Heart left ventricle (tissue), 16 donors: ENCODE measurements at places on chromosomes 7 and 10. TPM values are rescaled to one million over a fixed set of nuclear protein-coding genes. Genes with fewer than 3 reads are reported as not detected.
A peak's percentile ranks its signal among the peaks of the same experiment; 100 is the strongest.

The CPA4 gene
- 0.21 TPM for total RNA-seq

The C10orf53 gene
- total RNA-seq, result not detected

The ADARB2 gene
- 1.2 TPM for total RNA-seq

The PNLIPRP3 gene
- not detected for total RNA-seq

The SEMA3D gene
- total RNA-seq, result 0.69 TPM

The STK31 gene
- not detected for total RNA-seq

DNA sequence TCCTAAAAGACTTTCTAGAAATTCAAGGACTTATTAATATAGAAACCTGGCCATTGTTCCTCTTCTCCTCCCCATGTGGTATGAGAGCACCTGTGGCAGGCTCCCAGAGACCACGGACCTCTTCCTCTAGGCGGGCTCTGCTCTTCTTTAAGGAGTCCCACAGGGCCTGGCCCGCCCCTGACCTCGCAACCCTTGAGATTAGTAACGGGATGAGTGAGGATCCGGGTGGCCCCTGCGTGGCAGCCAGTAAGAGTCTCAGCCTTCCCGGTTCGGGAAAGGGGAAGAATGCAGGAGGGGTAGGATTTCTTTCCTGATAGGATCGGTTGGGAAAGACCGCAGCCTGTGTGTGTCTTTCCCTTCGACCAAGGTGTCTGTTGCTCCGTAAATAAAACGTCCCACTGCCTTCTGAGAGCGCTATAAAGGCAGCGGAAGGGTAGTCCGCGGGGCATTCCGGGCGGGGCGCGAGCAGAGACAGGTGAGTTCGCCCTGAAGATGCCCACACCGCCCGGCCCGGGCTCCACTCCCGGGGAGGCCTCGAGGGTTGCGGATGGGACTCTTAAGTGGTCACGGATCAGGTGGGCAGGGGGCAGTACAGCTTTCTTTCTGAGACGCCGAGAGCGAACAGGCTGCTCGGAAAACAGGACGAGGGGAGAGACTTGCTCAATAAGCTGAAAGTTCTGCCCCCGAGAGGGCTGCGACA, at the start of gene SLC26A4:
TSS of gene SLC26A4 (plus strand) at position 448 of the 700 bp plus-strand sequence. CDS start 814 bp downstream, outside the sequence.
- H3K27me3 ChIP-seq, result no peaks in the 10 kb centered on the region
- DNase-seq, result no peak
- H3K4me1 ChIP-seq, result no peaks in the 10 kb centered on the region
- H3K36me3 ChIP-seq, result no peaks in the 10 kb centered on the region

- H3K4me1 ChIP-seq, result peaks cover 14% of the 10 kb centered on the region
- peaks cover 2% of the 10 kb centered on the region for H3K27me3 ChIP-seq
- peak overlapping the region; percentile 57 for H3K27ac ChIP-seq
- no peaks in the 10 kb centered on the region for H3K36me3 ChIP-seq
Measured at GRCh38 chr10:101292194-101293006, 61.6 kb upstream of the BTRC start.

- DNase-seq, result no peak
- H3K4me1 ChIP-seq, result no peaks in the 10 kb centered on the region
- H3K36me3 ChIP-seq, result no peaks in the 10 kb centered on the region
- no peak overlapping the region for H3K27ac ChIP-seq
- no peaks in the 10 kb centered on the region for H3K27me3 ChIP-seq
Measured at GRCh38 chr7:88668591-88668990, 90.9 kb upstream of the ZNF804B start.

- H3K36me3 ChIP-seq, result no peaks in the 10 kb centered on the region
- no peak overlapping the region for H3K4me3 ChIP-seq
- no peak for DNase-seq
- H3K27me3 ChIP-seq, result no peaks in the 10 kb centered on the region
- no peaks in the 10 kb centered on the region for H3K4me1 ChIP-seq
- no peak overlapping the region for H3K27ac ChIP-seq
Measured at GRCh38 chr7:152907042-152907761, 147.7 kb downstream of the ACTR3B start.

DNA sequence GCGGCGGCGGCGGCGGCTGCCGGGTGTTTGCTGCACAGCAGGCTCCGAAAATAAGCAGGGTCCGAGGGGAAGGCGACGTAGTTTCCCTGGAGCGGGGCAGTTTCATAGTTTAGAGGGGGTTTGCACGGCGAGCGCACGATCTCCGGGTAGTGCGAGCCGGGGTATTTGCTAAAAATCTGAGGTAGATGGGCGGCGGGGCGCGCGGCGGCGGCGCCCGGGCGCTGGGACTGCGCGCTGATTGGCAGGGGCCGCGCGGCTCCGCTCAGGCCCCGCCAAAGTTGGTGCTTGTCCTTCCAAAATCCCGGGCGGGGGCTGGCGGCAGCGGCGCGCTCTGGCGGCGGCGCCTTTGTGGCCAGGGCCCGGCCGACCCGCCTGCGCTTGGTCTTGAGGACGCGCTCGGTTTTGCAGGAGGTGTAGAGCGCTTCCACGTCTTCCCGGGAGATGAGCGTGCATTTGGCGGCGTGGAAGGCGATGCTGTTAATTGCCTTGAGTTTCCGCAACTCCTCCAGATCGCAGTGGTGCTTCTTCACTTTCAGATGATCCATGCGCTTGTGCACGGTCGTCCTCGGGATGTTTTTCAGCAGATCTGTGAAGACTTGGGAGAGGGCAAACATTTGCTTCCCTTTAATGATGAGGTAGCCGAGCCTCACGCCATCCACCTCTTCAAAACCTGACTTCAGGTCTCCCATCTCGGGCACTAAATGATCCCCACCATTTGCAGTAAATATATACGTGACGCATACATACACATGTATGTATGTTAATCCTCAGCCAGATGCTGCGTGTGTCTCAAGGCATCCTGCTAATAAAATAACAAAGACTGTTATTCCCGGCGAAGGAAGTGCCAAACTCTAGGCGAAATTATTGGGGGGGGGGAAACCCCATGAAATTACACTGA, 8.1 kb downstream of the SKIDA1 start:
- peak overlapping the region; percentile 75 for H3K4me3 ChIP-seq
- DNase-seq, result peak; percentile 86
- peaks cover 1% of the 10 kb centered on the region for H3K4me1 ChIP-seq
- no peaks in the 10 kb centered on the region for H3K27me3 ChIP-seq

- H3K27ac ChIP-seq, result peak overlapping the region; percentile 73
- H3K27me3 ChIP-seq, result no peaks in the 10 kb centered on the region
- no peaks in the 10 kb centered on the region for H3K36me3 ChIP-seq
- no peak overlapping the region for H3K4me3 ChIP-seq
- DNase-seq, result peak; percentile 71
Measured at GRCh38 chr10:98460837-98461499, 14.2 kb upstream of the HPS1 start.

GRCh38 chr7:12066004-12066403, 145.1 kb upstream of the TMEM106B start:
- no peak overlapping the region for H3K4me3 ChIP-seq
- no peak for DNase-seq
- no peaks in the 10 kb centered on the region for H3K36me3 ChIP-seq
- no peaks in the 10 kb centered on the region for H3K4me1 ChIP-seq

- no peaks in the 10 kb centered on the region for H3K27me3 ChIP-seq
- DNase-seq, result no peak
- no peak overlapping the region for H3K27ac ChIP-seq
- H3K36me3 ChIP-seq, result no peaks in the 10 kb centered on the region
- H3K4me1 ChIP-seq, result no peaks in the 10 kb centered on the region
- no peak overlapping the region for H3K4me3 ChIP-seq
Measured at GRCh38 chr10:47156873-47157272, 143.1 kb upstream of the GDF10 start.

DNA sequence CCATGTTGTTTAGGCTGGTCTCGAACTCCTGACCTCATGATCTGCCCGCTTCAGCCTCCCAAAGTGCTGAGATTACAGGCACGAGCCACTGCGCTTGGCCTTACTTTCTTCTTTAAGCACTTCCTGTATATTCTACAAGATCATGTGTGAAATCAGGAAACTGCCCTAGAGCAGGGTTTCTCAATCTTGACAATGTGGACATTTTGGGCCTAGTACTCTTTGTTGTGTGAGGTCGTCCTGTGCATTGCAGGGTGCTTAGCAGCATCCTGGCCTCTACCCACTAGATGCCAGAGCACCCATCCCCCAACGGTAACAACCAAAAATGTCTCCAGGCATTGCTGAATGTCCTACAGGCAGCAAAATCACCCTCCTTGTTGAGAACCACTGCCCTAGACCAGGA, 24.7 kb downstream of the RRP12 start:
- H3K36me3 ChIP-seq, result peaks cover 8% of the 10 kb centered on the region
- peaks cover 10% of the 10 kb centered on the region for H3K4me1 ChIP-seq
- no peak for DNase-seq
- no peaks in the 10 kb centered on the region for H3K27me3 ChIP-seq

DNA sequence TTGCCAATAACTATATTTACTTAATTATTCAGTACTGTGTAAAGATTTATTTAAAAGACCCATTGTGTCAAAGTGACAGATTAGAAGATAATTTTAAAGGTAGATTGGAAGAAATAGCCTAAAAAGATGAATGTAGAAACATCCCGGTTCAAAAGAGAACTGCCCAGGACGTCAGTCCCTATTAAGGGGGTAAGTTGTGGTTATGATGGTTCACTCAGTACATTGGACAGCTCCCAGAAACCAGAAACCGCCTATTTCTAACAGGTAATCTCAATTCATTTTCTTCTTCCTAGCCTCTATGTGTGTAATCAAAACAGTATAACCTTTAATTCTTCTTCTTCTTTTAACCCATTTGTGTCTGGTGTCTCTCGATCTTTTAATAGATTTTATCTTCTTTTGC, 1.5 kb upstream of the FERD3L start:
- H3K36me3 ChIP-seq, result no peaks in the 10 kb centered on the region
- H3K27me3 ChIP-seq, result peaks cover 66% of the 10 kb centered on the region
- no peak for DNase-seq
- H3K4me1 ChIP-seq, result no peaks in the 10 kb centered on the region
- no peak overlapping the region for H3K27ac ChIP-seq

DNA sequence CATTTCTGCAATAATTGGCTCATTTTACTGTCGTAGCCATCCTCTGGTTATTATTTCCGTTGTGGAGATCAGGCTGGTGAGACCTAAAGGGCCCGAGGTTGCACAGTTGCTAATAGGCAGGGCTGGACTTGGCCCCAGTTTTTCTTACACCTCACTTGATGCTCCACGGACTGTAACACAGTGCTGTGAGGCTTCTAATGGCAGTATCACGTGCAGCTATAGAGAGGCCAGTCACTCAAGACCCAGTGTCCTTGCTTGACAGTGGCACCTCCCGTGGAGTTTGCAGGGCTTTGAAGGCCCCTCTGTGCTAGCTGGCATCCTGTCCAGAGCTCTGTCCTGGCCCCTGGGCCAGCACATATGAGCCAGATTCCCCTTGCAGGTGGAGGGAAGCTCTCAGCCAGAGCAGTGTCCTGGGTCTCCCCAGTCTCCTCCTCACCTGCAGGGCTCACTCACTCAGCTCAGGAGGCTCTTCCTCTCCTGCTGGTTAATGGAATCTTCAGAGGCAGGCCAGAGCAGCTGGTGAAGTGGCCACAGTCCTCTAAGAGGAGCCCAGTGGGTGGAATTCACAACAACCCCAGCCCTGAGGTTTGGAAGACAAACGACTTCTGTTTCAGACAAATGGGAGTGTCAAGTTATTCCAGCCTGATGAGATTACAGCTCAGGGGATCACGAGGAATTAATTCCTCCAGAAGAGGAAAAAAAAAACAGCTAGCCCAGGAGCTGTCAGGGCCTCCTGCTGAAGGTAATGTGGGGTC, 114.2 kb upstream of the FAM180A start:
- no peaks in the 10 kb centered on the region for H3K27me3 ChIP-seq
- DNase-seq, result no peak
- H3K27ac ChIP-seq, result no peak overlapping the region
- H3K36me3 ChIP-seq, result no peaks in the 10 kb centered on the region
- no peak overlapping the region for H3K4me3 ChIP-seq

DNA sequence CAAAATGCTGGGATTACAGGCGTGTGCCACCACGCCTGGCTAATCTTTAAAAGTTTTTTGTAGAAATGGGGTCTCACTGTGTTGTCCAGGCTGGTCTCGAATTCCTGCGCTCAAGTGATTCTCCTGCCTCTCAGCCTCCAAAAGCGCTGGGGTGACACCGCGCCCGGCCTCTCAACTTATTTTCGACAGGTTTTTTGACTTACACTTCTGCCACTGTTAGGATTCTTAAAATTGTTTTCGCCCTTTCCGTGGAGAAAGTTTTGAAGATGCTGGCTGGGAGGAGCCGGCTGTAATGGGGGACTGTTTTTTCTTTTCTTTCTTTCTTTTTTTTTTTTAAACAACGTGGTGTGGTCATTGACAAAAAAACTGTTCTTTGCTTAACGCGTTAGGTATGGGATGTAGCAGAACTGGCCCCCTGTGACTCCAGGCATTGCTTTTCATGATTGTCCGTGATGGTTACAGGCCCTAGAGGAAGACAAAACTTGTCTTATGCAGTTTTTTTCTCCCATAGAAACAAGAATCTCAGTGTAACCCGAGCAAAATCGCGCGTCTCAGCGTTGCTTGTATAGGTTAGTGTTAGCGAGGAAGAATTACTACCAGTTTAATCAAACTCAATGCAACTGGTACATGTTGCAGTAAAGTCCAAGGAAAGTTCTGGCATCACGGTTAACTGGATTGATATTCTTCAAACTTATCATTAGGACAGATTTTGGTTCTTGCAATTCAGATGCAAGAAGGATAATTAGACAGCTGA, 72.2 kb downstream of the DAGLB start:
- H3K27ac ChIP-seq, result peak overlapping the region; percentile 92
- H3K27me3 ChIP-seq, result no peaks in the 10 kb centered on the region
- H3K36me3 ChIP-seq, result no peaks in the 10 kb centered on the region
- H3K4me3 ChIP-seq, result peak overlapping the region; percentile 73
